ENCODE measurements at places on chromosomes 3 and 15.

DNA sequence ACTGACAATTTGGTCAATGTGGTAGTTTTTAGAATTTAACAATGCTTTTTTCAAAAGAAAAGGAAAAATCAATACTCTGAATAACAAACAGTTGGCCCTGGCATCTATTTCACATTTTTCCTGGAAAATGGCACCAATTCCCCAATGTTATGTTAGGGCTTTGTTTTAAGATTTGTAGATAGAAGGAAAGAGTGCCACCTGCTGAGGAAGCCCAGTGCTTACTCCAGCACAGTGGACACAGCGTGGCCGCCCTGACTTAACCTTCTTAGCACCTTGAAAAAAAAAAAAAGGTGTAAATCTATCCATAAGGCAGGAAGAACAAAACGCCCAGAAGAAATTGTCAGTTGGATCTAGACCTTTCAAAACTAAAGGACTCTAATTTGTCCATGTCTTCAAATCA, 110.7 kb upstream of the CNTN4 start:
- DNase-seq: no peak

GRCh38 chr3:124404621-124405020, 325.6 kb upstream of the UMPS start:
- DNase-seq: no peak

DNA sequence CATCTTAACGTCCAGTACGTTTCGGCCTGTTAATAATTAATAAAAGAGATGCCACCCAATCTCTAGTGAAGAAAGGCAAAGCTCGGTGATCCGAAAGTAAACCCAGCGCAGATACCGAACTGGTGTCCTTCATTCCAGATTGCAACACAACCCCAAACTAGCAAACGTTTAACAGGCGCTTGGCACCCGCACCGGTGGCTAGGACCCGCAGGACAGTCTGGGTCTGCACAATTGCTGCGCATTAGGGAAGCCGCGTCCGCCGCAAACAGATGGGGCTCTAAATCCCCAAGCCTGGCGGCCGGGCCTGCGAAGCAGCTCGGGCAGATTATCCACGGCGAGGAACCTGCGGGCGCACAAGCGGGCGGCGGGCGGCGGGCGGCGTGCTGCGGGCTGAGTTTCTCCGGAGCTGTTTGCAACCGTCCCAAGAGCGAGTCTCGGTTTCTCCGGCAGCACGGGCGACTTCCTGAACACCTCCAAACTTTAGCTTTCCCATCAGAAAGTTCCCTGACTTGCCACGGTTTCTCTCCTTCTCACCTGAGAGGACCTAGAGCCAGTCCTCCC, 112.1 kb upstream of the ICE2 start:
- no peak for DNase-seq

GRCh38 chr3:16912400-16913263, 27.9 kb downstream of the PLCL2 start:
- no peak for DNase-seq

DNA sequence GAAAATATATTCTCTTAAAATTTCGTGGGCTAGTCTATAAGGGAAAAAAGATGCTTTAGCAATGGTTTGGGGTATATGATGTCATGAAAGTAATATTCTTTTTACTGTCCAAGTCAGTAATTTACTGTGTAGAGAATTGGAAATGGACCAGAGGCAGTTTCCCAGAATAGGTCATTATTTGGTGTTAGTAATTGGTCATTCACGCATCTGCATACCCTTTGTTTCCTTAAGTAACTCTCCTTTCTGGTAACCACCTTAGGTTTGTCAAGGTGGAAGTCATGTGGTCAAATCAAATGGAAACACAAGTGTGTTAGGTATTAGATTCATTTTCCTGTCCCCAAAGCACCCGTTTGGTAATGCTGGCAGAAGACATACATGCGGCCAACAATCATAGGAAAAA, 23.9 kb downstream of the FBXO22 start:
- DNase-seq: no peak

GRCh38 chr3:122665226-122665786, 15.3 kb upstream of the PARP14 start:
- DNase-seq: no peak

GRCh38 chr3:64815789-64816188, 128.0 kb upstream of the ADAMTS9 start:
- no peak for DNase-seq

GRCh38 chr3:27677565-27677964, 44.6 kb downstream of the EOMES start:
- no peak for DNase-seq

DNA sequence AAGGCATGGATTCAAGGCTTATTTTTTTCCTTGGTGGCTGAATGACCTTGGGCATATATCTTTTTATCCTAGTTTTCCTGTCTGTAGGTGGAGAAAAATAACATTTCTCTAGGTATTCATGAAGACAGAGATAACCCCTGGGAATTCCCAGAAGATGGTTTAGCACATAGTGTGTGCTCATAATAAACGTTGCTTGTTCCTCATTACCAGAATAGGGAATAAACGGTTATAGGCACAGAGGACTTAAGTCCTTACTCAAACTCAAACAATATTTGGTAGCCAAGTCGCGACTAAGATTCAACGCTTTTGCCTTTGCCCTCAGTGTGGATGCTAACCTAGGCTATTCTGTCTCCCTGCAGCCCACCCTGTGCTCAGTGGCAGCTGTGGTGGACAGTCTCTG, 51.6 kb upstream of the MITF start:
- no peak for DNase-seq

GRCh38 chr15:51450001-51450400, 108.5 kb downstream of the GLDN start:
- no peak for DNase-seq

DNA sequence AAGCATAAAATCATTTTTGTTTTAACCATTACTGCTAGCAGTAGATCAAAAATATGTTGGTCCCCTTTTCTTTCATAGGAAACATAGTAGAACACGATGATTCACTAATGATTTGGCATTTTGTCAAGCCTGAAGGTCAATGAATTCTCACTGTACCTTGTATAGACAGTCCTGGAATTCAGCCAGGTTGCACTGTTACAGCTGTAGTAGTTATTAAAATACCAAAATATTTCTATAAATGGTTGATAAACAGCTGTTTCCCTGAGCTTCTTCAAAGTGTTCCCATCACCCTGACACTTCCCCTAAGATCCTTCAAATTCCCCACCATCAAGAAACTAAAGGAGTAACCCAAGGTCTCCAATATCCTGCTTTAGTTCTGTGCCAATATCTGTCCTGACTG, 200.9 kb downstream of the ATP8B4 start:
- no peak for DNase-seq

- DNase-seq: no peak
Measured at GRCh38 chr3:106376016-106376570, 507.3 kb upstream of the CBLB start.

DNA sequence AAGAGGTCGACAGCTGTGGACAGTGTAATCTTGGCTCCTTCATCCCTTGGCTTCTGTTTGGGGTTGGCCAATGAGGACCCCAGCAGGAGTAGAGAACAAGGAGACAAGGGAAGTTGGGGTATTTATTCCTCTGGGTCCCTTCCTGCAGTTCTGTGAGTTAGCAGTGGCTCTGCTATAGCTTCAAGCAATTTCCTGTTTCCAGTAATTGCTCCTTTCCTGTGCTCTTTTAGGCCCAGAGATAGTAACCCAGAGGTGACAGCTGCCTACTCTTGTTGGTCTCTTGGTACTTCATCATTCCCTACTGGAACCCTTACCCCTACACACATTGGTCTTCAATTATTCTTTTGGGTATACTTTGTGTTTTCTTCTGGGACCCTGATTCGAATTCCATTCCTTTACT, 92.9 kb downstream of the NR1D2 start:
- DNase-seq: no peak

DNA sequence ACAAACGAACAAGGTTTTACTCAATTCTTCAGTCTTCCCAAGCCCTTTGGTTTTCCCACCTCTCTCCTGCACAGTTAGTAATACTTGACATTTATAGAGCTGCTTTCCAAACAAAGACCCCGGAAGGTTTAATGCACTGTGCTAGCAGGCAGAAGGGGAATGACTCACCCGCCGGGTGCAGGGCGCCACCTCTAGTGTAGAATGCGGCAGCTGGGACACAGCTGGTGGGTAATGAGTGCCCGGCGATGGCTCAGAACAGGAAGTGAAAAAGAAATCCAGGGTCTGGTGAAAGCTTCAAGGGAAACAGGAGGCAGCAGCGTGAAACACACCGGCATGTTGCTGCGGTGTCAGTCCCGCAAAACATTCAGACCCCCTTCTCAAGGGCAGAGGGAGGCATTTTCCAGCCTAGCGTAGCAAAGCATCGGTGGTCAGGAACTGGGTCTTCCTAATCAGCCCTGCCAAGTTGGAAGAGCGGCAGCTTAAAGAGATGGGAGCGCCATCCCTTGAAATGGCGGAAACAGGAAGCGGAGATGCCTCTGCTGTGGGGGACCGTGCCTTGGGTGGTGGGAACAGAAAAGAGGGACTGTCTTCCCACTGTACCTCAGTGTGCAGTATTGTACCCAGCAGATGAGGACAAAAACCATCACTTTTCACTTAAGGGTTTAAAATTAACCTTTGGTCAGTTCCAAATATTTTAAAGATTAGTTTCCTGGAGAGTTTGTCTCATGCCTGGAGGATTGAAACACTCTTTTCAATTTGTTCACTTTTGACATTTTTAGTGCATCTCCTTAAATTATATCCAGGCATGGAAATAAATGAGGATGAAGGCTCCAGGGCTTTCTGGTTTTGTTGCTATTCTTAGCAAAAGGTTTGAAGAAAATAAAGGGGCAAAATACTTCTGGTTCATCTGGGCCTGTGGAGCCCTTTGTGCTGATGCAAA, 160.7 kb upstream of the MCTP2 start:
- no peak for DNase-seq

DNA sequence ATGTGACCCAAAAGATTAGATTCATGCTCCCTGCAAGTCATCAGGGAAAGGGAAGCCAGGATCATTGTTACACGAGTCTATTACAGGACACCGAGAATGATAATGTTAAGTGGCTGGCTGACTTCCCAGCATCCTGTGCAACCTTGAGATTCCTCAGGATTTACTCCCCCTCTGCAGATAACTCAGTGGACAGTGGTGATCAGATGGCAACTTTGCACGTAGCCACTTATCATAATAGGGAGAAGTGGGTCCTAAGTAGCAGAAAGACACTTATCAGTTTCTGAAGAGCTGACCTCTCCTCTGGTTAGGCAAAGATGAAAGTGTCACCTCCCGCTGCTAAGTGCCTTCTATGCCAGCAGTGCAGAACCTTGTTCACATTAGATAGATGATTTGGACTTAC, 6.7 kb upstream of the TMPRSS7 start:
- no peak for DNase-seq

DNA sequence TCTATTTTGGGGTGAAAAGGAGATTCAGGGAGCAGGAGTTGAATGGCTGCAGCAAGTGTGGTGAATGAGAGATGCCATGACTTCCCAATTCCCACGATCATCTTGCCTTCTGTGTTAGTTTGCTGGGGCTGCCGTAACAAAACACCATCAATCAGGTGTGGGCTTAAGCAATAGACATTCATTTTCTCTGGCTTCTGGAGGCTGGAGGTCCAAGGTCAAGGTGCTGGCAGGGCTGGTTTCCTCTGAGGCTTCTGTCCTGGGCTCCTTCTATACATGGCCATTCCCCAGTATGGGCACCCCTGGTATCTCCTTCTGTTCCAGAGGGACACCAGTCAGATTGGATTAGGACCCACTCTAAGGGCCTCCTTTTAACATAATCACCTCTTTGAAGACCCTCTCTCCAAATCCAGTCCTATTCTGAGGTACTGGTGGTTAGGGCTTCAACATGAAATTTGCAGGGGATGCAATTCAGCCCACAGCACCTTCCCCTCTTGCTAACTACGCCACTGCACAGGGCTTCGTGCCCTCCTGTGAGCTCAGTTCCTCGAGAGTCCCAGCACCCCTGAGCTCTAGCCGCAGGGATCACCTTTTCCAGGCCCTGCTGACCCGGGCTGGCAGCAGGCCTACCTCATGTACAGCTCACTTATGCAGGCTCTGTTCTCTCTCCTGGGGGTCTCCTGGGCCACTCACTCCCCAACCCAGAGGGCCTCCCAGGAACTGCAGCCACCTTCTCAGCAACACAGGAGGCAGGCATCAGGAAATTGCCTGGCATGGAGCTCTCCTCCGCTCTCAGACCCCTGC, 37.3 kb upstream of the SLC6A11 start:
- no peak for DNase-seq

DNA sequence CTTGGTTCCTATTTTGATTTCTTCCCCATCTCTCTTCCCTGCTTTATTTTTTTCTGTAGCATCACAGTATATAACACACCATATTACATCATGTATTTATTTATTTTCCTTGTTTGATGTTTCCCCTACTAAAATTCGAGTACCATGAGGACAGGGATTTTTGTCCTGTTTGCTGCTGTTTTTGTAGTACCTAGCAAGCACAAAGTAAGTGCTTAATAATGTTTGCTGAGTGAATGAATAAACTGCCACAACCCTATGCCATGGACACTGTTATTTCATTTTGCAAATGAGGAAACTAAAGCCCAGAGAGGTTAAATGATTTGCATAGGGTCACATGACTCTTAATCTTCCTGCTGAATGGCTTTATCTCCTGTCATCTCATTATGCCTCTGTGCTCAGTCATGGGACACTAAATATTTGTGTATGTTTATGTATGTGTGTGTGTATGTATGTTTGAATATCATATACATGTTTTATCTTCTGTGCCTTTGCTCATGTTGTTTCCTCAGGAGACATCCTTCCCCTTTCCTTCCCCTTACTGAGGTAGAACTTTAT, 26.1 kb upstream of the MGA start:
- no peak for DNase-seq

DNA sequence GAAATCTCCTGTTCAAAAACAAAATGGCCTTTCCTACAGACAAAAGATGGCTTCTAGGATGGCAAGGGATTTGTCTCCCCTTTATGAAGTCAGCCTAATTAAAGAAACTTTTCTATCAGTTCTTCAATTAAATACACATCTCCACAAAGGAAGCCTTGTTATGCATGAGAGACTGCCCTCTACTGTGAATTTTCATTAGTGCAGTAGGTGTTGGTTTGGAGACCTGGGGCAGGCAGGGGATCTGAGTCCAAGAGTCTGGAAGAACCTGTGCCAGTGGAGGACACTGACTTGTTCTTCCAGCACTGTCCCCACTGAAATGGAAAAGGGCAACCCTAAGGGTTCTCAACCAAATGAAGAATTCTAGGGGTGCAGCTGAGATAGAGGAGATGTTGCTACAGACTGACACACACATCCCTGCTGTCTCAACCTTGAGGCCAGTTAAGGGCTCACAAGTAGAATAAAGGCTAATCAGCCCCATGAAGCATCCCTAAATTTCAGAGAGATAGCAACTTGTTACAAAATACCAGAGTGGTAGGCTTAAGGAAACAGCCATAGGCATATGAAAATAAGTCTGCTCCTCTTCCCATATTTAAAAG, 174.0 kb upstream of the PRICKLE2 start:
- DNase-seq: no peak

GRCh38 chr3:159892171-159892795, 96.4 kb upstream of the IL12A start:
- no peak for DNase-seq

GRCh38 chr3:114400371-114400770, 106.5 kb downstream of the TIGIT start:
- DNase-seq: no peak

DNA sequence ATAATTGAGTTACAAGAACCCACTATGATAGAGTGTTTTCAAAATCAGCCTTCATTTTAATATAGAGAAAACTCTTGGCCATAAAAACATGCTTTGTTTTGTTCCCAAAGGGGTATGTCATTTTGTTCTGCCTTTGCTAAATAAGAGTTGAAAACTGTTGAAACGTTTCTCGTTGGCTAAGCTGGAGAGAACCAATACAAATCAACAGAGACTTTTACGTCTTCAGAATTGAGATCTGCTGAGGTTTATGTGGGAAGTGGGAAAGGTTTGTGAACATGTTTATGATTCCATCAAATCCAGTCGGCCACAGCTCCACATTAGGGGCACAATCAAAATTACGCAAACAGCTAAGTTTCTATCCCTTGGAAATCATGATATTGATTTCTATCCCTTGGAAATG, 102.0 kb downstream of the IGF2BP2 start:
- no peak for DNase-seq

All from NCI-H1930 (cell line).